Stimulated activated CD8-positive, alpha-beta memory T cell treated with anti-CD3 and anti-CD28 coated beads, Interleukin-15, amount 100 ng/mL, for 24 hours (primary cell): ENCODE measurements at places on chromosomes 5 and 9.

- DNase-seq = no peak
Observed at GRCh38 chr5:133307275-133307674, 255.5 kb downstream of the HSPA4 start.

GRCh38 chr5:171895081-171895480, 109.5 kb downstream of the SMIM23 start:
- DNase-seq = no peak

DNA sequence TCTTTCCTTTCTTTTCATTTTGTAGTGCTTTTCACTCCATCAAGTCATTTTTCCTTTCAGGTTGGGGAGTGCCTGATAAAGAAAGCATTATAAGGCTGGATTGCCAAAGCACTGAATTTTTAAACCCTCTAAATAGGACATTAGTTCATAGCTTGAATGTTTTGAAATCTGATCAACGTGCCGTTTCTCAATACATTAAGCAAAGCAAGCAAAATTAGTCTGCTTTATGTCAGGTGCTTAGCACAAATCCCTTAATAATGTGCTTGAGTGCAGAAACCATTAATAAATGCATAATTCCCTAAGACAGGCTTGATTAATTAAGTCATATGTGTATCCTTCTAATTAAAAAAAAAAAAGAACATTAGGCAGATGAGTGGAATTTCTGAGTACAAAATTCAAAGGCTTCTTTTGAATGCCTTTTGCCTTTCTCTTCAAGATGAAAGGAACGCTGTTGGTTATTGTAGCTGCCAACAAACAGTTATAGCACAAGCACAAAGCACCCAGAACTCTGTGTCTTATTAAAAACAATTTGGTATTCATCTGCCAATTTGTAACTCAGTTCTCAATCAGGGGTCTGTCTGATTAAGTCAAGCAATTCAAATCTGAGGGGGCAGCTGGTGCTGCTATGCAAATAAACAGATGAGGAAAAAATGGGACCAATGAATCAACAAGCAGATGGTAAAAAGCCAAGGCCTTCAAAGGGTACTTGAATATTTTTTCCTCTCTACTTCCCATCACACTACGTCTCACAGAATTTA, 233.7 kb downstream of the TLE1 start:
- DNase-seq = no peak

DNA sequence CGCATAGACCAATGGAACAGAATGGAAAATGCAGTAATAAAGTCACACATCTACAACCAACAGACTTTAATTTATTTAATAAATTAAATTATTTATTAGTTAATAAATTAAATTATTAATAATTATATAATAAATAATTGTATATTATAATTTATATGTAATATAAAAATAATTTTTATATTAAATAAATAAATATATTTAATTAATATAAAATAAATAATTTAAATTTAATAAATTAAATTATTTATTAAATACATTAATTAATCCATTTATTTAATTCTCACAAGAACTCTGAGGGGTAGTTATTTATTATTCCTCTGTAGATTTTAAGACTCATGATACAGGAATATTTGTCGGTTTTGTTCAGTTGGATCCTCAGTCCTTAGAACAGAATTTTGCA, 176.1 kb upstream of the ADAMTS19 start:
- DNase-seq = no peak

- no peak for DNase-seq
Observed at GRCh38 chr9:72332351-72332750, 32.7 kb downstream of the ZFAND5 start.

GRCh38 chr5:72476721-72477120, 30.5 kb downstream of the ZNF366 start:
- DNase-seq = no peak

DNA sequence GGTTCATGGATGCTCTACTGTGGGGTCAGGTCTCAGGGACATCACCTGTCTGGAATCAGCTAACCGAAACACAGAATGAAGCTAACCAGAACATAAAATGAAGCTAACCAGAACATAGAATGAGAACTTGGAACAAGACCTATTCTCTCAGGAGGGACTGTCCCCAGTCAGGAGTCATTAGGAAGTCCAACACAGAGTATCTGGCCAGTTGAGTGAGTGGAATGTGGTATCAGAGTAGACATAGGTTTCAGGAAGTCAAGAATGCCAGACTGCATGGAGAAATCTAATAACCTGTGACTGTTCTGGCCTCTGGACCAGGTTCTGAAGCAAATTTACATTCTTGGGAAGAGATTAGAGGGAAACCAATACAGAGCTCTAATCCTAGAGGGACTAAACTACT, 609.6 kb downstream of the PRELID2 start:
- DNase-seq = no peak

GRCh38 chr5:43649256-43649655, 46.3 kb downstream of the NNT start:
- DNase-seq = no peak

DNA sequence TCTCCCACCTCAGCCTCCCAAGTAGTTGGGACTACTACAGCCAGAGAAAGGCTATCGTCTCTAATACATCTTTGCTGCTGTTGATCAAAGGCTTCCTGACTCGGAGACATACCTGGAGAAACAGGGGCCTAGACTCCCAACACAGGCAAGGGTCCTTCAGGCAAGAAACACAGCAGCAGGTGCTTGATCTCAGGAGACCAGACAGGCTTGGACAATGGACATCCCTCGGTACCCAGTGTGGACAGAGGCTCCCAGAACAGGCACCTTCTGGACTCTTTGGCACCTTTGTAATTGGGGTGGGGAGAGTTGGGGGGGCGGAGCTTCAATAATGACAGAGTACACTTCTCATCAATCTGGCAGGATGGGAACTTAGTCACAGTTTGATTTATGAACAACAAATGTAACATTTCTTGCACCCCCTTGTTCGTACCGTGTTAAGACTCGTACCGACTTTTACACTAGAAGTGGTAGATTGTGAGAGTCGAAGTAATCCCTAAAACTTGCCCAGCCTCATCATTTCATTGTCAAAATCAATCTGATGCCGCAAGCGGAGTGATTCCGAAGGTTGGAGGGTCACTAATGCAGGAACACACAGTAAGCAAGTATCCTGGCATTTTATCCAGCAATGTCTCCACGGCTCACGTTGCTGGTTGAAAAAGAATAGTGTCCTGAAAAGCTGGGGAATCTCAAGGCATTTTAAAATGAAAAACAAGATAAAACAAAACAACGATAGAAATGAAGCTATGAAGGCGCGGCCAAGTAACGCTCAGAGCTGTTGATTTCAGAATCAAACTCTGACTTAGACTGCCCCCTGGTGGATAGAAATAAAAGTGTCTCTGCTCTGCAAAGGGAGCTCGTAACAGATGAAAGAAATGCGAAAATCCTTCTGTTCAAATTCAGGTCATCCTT, 46.4 kb upstream of the STK32A start:
- DNase-seq = no peak

GRCh38 chr5:140800816-140801493, at the start of gene PCDHA3:
TSS of gene PCDHA3 (plus strand) at chr5:140801057.
- DNase-seq = no peak

DNA sequence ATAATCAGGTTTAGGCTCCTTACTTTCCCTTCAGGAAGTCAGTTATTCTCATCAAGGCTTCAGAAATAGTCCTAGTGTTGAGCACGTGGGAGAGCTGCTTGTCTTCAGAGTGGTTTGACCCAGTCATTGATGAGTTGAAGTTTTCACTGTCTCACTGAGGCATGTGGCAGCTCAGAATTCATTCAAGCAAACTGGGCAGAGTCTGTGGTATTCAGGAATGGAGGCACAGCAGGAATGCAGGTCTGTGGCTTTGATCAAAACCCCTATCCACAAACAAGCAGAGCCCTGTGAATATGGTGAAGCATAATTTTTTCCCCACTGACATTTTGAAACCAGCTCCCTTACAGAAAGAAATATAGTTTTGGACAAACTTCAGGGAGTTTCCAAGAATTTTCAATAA, 207.3 kb downstream of the CD180 start:
- no peak for DNase-seq

- DNase-seq = no peak
Observed at GRCh38 chr5:172758077-172758833, 12.7 kb downstream of the DUSP1 start.

GRCh38 chr5:159430361-159431012, 100.2 kb upstream of the IL12B start:
- no peak for DNase-seq

GRCh38 chr9:2299843-2300205, 284.7 kb downstream of the SMARCA2 start:
- no peak for DNase-seq
